ENCODE measurements at places on chromosomes 5 and 9. TPM values are rescaled to one million over a fixed set of nuclear protein-coding genes. Genes with fewer than 3 reads are reported as not detected.

DNA sequence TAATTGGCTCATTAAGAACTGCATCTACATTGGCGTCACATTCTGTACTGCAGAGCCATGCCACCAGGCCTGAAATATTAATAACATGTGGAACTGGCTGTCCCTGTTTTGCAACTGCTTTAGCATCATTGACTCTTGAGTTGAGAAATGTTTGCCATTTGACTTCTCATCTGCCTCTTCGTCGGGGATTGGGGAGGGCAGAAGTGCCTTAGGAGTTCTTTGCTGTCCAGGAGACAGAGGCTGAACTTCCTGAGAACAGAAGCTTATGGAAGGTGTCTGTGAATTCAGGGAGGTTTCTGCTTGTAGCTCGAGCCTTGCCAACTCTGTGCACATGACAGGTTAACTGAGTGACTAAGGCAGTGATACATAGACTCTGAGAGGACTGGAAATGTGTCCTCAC is 265.0 kb downstream of the KIF4B start:
- DNase-seq, result no peak

GRCh38 chr5:16618138-16618897 is 1.5 kb upstream of the RETREG1 start:
- DNase-seq, result no peak

GRCh38 chr5:156361436-156362109 is 34.6 kb downstream of the SGCD start:
- no peak for DNase-seq

GRCh38 chr5:39076757-39077728 is 2.8 kb upstream of the RICTOR start:
- no peak for DNase-seq

- no peak for DNase-seq
Measured at GRCh38 chr9:108831496-108832178, 24.1 kb downstream of the ACTL7B start.

DNA sequence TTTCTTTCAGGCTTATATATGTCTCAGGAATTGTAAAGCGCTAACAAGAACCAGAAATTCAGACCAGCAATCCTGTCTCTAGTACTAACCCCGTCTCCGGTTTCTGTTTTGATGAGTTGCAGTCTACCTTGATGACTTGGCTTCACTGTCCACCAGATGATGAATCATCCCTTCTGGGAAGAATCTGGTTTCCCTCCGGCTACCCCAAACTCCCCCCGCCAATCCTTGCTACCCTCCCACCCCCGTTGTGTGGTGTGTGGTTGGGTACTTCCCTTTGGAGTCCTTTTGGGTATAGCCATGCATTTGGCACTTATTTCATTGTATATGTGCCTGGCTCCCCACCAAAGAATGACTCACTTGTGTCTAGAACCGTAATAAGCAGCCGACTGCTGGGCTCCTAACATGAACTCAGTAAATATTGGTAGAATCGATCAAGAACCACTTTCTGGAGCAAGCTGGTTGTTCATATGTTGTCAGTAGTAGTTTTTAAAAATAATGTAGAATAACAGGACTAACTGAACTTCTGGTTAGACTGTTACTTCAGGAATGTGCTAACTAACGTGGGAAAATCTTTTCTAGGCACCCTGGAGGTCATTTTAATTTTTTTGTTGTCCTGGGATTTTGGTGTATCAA is 8.3 kb upstream of the TGFBI start:
- no peak for DNase-seq

DNA sequence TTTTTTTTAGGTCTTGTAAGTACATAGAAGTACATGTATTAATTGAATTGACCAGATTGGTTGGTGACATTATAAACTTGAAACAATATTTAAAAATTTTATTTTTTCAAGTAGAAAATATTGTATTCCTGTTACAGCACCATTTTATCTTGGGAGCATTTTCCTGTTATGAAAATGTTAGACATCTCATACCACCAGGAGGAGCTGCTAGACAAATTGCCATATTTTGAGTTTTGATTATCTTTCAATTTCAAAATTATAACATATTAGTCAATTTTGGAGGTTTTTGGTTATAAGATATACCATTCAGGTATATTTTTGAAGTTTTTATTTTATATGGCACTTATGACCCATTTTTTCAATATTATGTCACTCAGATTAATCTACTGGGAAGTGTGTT is 84.4 kb downstream of the CNTLN start:
- DNase-seq, result no peak

DNA sequence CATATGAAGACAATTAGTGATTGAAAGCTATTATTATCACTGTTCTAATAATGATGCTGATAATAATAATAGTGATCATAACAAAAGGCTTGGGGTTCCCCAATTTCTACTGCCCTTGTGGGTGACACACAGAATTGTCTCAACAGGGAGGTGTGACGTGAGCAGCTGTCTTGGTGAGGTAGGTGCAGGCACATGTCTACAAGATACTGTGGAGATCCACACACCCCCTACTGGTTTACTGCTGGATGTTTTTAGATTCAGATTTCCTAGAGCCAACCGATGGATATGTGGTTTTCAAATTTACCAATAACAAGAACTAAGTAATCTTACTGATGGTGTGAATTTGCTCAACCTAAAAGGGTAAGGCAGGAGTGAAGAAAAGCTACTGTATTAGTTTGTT is 139.0 kb downstream of the TARS1 start:
- no peak for DNase-seq

TSSK1B gene
- total RNA-seq, result 0.36 TPM

DPYSL3 gene
- total RNA-seq, result 81.2 TPM

ARL10 gene
- 29.2 TPM for total RNA-seq

ZNG1A gene
- total RNA-seq, result 33.6 TPM
